Daoy (cell line): ENCODE measurements at places on chromosomes 2 and 18. TPM values are rescaled to one million over a fixed set of nuclear protein-coding genes. Genes with fewer than 3 reads are reported as not detected.

The CHAC2 gene
- 17.2 and 26.6 TPM in 2 replicates for total RNA-seq

The SERPINB7 gene
- total RNA-seq = 1.4 and 1.7 TPM in 2 replicates

The UGT1A3 gene
- not detected in 2 replicates for total RNA-seq

The ITPRID2 gene
- 76.5 and 93.2 TPM in 2 replicates for total RNA-seq

The CFAP210 gene
- not detected in 2 replicates for total RNA-seq

The DNER gene
- total RNA-seq = 7.1 and 14.3 TPM in 2 replicates

The DLX1 gene
- 7.3 and 7.4 TPM in 2 replicates for total RNA-seq

GRCh38 chr2:2743164-2743571, 412.1 kb upstream of the MYT1L start:
- peak; percentile 93 for DNase-seq

DNA sequence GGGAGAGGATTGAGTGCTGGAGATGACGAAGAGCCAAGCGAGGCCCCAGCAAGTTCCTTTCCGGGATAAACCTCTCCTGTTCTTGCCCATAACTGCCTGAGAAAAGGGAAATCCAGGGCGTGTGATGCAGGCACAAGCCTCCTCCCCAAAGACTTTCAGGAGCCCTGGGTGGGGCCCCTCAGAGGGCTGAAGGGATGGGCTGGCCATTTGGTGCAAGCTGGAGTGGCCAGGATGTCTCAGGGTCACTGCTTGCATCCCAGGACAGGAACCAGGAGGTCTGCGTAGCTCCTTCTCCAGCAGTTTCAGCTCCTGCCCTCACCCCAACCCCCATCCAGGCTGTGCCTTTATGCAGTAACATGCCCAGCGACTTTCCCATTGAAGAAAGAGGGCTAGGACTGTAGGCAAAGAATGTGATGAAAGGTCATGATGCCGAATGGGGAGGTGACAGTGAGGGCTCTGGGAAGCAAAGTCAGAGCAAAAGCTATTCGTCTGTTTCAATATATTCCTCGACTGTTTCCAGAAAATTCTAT, 80.2 kb downstream of the PXDN start:
- DNase-seq = no peak

DNA sequence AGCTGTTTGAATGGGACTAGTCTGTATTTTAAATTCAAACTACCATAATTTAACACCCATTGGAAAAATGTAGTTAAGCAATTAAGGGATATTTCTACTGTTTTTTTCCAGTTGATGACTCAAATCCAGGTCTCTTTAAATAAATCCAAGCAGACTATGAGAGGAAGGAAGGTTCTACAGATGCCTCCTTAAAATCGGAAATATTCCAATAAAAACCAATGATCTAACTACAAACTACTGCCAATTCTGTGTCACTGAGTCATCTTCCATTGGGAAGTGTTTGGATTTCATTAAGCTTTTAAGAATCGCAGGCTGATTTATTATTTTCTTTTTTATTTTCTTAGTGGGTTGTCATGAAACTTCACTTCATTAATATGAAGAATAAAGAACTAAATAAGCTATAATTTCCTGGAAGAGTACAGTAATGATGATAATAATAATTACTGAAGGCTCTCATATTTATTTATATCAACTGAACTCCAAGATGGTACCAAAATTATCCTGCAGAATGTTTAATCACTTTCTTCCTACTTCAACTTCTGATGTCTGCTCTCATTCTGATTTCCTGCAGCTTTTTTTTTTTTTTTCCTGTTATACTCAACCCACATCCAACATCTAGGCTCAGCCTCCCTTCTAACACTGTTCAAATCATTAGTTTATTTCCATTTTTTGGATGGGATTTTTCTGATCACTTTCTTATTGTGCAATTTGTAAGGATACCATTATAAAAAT, 166.3 kb upstream of the FN1 start:
- no peak for DNase-seq

DNA sequence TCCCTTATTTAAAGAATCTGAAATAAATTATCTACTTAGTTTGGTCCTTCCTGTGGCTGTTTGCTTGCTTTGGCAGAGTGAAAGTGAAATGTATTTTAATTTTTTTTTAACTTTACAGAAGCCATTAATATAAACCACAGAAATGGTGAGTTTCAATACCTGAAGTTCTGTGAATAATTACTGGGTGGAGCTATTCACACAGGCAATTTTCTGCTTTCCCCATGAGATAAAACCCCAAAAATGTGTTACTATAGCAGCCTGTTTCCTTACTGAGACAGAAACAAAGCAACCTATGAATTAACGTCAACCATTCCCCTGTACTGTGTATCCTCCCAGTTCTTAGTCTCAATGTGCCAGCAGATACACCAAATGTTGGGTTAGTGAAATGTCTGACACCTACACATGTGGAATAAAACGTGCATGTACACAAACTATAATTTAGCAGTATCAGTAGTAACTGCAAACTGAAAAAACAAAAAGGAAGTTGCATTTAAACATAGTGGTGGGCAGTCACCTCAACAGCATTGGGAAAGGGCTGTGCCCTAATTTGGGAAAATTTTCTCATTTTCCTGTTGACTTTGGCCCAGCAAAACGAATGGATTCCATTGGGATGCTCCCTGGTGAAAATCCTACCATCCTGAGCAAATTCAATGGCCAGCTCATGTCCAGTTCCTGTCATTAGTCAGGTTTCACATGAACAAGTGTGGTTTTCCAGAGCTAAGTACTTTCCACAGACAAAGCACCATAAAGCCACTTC, 73.1 kb upstream of the RMDN2 start:
- no peak for DNase-seq

DNA sequence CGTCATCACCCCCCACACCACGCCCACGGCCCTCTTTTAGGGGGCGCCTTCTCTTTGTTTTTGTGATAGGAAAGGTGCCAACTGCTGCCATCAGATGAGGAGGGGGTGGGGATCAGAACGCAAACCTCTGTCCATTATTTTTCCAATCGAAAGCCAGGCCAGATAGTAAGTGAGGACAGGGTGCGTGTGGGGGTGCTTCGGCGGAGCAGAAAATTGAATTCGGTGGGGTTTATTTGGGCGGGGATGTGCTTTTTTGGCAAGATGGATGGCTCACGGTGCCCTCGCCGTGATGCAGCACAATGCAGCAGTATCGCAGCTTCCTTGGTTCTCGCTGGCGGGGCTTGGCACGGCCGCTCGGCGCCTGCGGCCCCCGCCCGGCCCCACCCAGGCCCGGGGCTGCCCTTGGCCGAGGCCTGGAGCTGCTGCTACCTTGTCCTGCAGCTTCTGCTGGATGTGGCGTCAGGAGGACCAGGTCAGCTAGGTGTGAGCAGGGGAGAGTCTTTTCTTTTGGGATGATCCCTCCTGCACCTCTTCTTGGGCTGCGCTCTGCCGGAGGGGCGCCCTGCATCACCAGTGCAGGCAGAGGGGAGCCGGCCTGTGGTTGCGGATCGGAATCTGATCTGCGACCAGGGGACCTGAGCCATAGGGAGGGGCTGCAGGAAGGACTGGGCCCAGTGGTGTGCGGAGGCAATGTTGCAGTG, 1.3 kb downstream of the SPTBN1 start:
- peak; percentile 60 for DNase-seq

GRCh38 chr2:20490300-20491181, 43.7 kb downstream of the RHOB start:
- DNase-seq = peak; percentile 89

DNA sequence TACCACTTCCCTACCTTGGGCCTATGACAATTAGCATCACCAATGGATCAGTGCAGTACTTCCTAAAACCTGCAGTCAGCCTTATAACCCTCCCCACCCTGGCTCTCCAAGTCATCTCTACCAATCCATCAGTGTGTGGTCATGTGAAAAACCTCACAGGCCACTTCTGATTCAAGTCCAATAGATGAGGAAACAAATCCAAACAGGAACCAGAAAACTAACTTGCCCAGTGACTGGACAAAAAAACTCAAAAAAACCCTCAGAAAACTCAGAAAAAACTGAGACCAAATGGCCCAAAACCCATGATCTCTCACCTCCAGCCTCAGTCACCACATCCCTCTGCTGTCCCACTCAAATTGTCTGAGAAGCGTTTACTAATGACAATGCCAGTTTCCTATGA, 43.3 kb downstream of the TGFA start:
- no peak for DNase-seq

- no peak for DNase-seq
Measured at GRCh38 chr2:31467426-31467825, 52.9 kb upstream of the XDH start.

GRCh38 chr2:62443886-62444285, 62.1 kb downstream of the TMEM17 start:
- no peak for DNase-seq

- DNase-seq = peak; percentile 79
Measured at GRCh38 chr18:48328473-48329210, 80.5 kb downstream of the ZBTB7C start.

DNA sequence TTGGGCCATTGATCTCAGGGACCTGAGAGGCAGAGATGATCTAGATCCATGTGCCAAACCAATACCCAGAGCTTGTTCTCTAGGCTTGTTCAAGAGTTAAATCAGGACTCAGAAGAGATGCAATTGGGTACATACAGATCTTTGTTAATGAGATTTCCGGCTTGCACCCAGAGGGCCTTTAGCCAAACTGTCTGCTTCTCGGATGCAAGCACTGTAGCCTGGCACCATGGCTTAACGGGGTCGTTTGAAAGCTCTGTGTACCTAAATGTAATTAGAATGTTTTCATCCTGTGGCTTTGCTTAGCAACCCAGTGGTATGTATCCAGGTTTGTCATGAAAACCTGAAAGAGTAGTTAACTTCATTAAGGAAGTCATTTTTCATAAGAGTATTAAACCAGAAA, 94.2 kb downstream of the TPGS2 start:
- no peak for DNase-seq

GRCh38 chr18:40652321-40652720, 1302.7 kb upstream of the PIK3C3 start:
- no peak for DNase-seq

- no peak for DNase-seq
Measured at GRCh38 chr2:229971298-229971790, 49.0 kb downstream of the FBXO36 start.

DNA sequence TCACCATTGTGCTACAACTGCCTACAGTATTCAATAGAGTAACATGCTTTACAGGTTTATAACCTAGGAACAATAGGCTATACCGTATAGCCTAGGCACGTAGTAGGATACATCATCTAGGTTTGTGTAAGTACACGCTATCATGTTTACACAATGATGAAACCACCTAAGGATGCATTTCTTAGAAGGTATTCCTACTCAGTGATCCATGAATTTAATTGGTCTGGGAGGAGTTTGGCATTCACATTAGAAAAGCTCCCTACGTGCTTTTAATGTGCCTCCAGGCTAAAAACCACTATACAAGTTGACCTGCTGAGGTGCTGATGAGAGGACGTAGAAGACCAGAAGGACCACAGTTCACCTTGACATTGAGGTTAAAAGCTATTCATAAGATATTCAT, 154.5 kb upstream of the LRRTM1 start:
- no peak for DNase-seq
